ENCODE measurements at places on chromosomes 5 and 9.

DNA sequence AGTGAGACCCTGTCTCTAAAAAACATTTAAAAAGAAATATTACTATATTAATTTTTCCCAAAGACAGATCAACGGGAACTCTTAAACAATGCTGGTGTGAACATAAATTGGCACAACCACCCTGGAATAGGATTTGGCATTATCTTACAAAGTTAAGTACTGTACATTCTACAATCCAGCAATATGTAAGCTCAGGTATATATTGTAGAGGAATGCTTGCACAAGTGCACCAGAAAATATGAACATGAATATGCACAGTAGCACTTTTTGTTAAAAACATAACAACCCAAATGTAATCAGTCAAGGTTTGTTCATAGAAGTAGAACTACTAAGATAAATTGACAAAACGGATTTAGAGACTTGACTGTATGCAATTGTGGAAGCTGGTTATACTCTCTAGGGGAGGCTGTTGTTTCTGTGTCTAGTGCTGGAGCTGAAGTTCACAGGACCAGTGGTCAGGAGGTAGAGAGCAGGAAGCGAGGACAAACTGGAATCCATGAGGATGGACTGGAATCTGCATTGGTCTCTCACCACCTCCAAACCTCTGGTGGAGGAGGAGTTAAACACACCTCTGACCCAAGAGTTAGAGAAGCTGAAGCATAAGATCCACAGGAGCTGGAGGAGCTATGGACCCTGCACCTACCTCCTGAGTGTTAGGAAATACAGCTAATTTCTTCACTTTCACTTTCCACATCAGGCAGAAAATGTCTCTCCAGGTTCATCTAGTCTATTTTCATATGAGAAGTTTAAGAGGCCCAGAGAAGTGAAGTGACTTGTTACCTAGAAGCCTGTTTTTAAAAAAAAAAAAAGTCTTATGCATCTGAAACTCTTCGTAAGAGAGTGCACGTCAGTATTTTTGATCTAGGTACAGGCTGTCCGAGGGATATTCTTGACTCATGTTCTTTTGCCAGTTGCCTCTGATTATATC is 20.3 kb upstream of the RIC1 start:
- no peak for DNase-seq

GRCh38 chr9:34385561-34386230 is 9.0 kb upstream of the MYORG start:
- no peak for DNase-seq

- DNase-seq, result no peak
Measured at GRCh38 chr9:33443047-33443446, 4.3 kb downstream of the AQP3 start.

DNA sequence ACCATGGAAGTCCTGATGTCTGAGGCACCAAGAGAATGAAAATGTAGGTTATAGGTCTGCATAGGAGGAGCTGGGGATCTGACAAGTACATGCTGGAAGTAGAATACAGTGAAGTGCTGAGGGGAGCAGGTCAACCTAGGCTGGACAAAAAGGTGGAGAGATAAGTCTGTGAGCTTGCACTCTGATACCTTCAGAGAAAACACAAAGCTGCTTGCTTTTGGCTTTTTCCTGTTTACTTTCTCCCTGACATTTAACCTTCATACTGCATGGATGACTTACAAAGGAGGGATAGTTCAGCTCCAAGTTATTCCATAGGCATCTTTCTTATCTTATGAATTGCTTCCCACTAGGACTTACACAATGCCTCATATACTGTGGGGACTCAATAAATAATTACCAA is 256.7 kb upstream of the NREP start:
- DNase-seq, result no peak

DNA sequence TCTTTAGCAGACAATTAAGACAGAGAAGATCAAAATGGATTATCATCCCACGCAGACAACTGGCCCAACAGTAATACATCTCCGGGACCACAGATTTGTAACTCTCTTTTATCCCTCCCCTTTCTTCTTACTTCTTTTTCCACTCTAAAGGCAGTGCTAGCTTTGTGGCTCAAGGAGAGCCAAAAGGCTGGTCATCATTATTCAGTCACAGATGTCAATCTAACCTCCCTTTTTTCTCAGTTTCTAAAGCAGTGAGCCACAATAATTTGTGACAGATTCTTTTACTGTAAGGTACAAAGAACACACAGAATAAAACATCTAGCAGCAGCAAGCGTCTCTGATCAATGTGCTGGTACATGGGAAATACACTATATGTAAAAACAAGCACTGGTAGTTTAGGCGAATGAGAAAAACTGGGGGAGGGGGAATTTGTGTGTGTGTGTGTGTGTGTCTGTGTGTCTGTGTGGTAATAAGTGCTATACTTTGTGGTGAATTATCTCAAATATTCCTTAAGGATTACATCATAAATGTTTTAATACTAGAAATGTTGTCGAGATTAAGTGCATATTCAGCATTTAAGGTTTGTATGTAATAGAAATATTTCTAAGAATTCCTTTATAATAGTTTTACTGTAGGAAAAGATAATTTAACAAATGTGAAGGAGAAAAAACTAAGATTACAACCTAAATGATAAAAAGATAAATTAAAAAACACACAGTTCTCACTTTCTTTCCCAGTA is 140.2 kb downstream of the DENND1A start:
- no peak for DNase-seq

DNA sequence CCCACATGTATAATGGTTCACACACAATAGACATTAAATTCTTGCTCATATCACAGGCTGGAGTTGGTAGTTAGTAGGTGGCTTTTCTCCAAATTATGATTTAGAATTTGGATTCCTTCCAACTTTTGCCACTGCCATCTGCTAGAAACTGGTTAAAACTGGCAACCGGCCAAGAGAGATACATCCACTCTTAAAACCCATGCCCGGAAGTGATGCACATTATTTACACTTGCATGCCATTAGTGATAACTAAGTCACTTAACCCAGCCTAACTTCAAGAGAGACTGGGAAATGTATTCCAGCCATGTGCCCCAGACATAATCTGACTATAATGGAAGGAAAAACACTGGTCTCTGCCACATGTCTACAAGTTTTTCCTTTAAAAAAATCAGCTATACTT is 395.7 kb upstream of the SEMA6A start:
- no peak for DNase-seq

GRCh38 chr5:168227001-168227400 is 64.4 kb upstream of the WWC1 start:
- DNase-seq, result no peak

- no peak for DNase-seq
Measured at GRCh38 chr5:72921886-72922285, 34.0 kb upstream of the FCHO2 start.

DNA sequence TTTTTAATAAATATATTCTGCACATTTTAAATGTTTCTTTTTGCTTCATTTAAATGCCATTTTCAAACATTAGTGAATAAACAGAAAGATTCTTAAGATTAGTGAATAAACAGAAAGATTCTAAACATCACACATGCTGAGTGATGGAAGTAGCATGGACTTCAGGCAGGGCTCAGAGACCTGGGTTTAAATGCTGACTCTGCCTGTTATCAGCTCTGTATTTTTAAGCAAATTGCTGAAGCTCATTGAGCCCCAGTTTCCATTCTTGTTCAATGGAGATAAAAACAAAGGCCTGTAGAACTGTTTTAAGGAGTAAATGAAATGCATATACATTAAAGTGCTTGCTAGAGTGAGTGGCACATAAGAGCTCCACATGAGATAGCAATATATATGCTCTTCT is 8.1 kb upstream of the LVRN start:
- DNase-seq, result no peak

GRCh38 chr5:5018578-5018970 is 121.6 kb upstream of the ADAMTS16 start:
- no peak for DNase-seq

- DNase-seq, result no peak
Measured at GRCh38 chr5:157219491-157220271, 39.0 kb downstream of the ITK start.

All from activated CD4-positive, alpha-beta T cell treated with anti-CD3 and anti-CD28 coated beads, Interleukin-2, amount 50 U/mL, for 1 hour (primary cell).